ENCODE measurements at places on chromosomes 5 and 9. TPM values are rescaled to one million over a fixed set of nuclear protein-coding genes. Genes with fewer than 3 reads are reported as not detected.

Gene CDO1
- total RNA-seq, result 0.16 TPM

Gene ABCA1
- 0.83 TPM for total RNA-seq

Gene DOK3
- 4.2 TPM for total RNA-seq

Gene C8G
- 0.96 TPM for total RNA-seq

DNA sequence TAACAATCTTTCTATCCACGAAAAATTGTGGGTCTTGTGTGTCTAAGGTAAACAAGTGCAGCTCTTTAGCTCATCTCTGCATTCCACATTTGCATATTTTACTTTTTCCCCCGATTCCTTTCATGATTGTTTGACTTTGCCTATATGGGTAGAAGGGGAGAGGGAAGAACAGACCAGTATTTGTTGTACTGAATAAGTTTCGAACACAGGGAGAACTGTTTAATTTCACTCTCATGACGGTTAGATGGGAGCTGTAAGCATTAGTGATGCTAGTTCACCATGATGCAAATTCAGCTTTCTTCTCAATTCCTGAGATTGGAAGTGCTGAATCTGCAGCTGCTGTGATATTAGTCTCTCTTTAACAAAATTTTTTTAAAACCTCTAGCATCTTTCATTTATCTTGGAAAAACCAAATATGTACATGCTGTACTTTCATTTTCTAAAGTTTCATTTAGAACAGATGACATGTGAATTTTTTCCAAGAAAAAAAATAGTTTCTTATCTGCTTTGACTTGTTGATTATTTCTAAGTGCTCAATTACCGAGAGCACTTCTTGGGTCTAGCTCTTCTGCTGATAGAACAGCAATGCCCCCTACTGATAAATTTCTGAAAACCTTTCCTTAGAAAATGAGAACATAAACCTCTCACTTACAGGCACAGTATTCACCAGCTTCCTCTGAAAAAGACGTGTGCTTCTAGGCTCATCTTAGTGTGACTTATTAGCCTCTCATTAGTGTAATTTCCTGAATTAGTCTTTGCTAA lies 149.5 kb downstream of the BAAT start:
- no peak for DNase-seq

GRCh38 chr5:4995014-4995413 lies 145.1 kb upstream of the ADAMTS16 start:
- no peak for DNase-seq

DNA sequence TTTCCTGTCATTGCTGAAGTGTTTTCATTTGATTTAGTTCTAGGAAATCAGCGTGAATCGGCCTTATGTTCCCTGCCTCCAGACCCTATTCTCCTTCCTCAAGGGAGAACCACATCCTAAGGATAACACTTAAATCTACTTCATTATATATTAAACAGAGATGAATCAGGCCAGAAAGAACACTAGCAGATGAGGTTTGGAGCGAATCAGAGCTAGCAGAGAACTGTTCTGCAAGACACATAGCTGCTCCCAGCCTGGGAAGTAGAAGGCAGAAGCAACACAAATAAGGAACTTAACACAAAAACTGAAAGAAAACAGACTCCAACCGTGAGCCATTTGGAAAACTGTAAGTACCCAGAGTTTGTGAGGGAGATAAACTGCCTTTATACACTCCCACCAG lies 718.2 kb downstream of the SEMA5A start:
- DNase-seq, result no peak

DNA sequence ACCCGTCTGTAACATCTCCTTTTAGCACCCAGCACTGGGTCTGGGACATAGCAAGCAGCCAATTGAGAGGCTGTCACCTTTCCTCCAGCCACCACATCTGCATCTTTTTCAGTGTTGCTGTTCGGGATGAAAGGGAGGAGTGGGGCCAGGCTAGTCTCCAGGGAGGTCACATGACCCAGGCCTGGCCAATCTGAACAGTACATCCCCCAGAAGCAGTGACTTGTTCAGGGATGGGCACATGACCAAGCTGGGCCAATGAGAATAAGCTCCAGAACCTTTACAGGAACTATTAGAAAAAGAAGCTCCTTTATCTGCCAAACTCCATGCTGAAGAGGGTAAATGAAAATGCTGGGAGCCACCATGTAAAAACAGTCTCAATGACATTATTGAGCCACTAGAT lies 359.0 kb downstream of the SLIT3 start:
- DNase-seq, result no peak

GRCh38 chr9:70921136-70921535 lies 200.3 kb downstream of the TRPM3 start:
- DNase-seq, result no peak

All from CD8-positive, alpha-beta memory T cell (primary cell).